ENCODE measurements at places on chromosomes 3 and 15. TPM values are rescaled to one million over a fixed set of nuclear protein-coding genes. Genes with fewer than 3 reads are reported as not detected.

DNA sequence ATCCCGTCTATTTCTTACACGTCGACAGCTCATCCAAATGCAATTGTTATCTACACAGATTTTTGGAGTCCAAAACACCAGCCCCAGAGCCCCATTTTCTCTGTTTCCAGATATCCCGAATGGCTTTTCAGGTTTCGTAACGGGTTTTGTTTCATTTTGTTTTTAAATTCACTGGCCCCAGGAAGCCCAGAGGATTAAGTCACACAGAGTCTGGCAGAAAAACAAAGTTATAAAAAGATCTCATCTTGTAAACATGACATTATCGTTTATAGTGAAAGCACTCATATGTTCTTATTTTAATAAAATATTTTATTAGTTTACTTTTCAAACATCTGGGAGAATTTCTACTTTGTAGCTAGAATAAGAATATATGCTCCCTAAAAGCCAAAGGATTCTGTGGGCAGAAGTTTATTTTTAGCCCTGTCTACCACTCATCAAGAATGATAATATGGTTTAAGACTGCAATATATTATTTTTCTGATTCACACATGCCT is 149.3 kb upstream of the SLC2A2 start:
- H3K4me3 ChIP-seq = no peak overlapping the region
- H3K27ac ChIP-seq = no peak overlapping the region
- no peaks in the 10 kb centered on the region for H3K4me1 ChIP-seq
- no peaks in the 10 kb centered on the region for H3K36me3 ChIP-seq

- H3K4me1 ChIP-seq = no peaks in the 10 kb centered on the region
- no peaks in the 10 kb centered on the region for H3K27me3 ChIP-seq
- no peak overlapping the region for H3K27ac ChIP-seq
- no peak for DNase-seq
- no peaks in the 10 kb centered on the region for H3K36me3 ChIP-seq
- H3K4me3 ChIP-seq = no peak overlapping the region
Observed at GRCh38 chr3:32885283-32885901, 66.1 kb upstream of the CCR4 start.

GRCh38 chr3:106035619-106036018 is 166.8 kb upstream of the CBLB start:
- H3K4me3 ChIP-seq = no peak overlapping the region
- DNase-seq = no peak
- no peak overlapping the region for H3K27ac ChIP-seq
- peaks cover 4% of the 10 kb centered on the region for H3K4me1 ChIP-seq
- no peaks in the 10 kb centered on the region for H3K27me3 ChIP-seq
- H3K36me3 ChIP-seq = no peaks in the 10 kb centered on the region

DNA sequence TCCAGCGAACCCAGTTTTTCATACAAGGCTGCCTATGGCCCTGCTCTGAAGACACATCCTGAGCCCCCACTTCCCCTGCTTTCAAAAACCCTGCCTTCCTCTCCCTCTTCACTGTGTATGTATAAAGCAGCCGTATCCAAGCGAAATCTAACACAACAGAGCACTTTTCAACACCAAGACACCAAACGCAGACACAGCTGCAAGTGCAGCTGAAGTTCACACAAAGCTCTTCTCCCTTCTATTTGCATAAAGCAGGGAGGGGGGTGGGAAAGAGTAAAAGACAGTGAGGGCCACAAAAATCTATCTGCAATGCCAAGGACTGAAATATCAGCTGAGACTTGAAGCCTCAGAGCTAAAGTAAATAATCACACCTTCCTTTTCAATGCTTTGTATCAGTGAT is 35.1 kb upstream of the CSPG5 start:
- no peaks in the 10 kb centered on the region for H3K27me3 ChIP-seq
- no peak overlapping the region for H3K4me3 ChIP-seq
- H3K36me3 ChIP-seq = peaks cover 30% of the 10 kb centered on the region
- H3K4me1 ChIP-seq = peaks cover 8% of the 10 kb centered on the region
- DNase-seq = no peak
- no peak overlapping the region for H3K27ac ChIP-seq

The GOLGA8Q gene
- 2.0 TPM for total RNA-seq

All from MCF 10A (cell line).